ENCODE measurements at places on chromosomes 1 and 21. TPM values are rescaled to one million over a fixed set of nuclear protein-coding genes. Genes with fewer than 3 reads are reported as not detected.

The KIF26B gene
- total RNA-seq = 25.8 TPM

The ANKRD34A gene
- total RNA-seq = 0.18 TPM

The DFFB gene
- 8.2 TPM for total RNA-seq

The CLDN17 gene
- not detected for total RNA-seq

The HOOK1 gene
- under 0.01 TPM for total RNA-seq

The TTC39A gene
- 0.74 TPM for total RNA-seq

The MXRA8 gene
- 258 TPM for total RNA-seq

The PRRC2C gene
- total RNA-seq = 26.2 TPM

The CLEC20A gene
- not detected for total RNA-seq

The FHL3 gene
- total RNA-seq = 13.1 TPM

The MIGA1 gene
- total RNA-seq = 7.8 TPM

The LIN28A gene
- total RNA-seq = not detected

The AMPD1 gene
- not detected for total RNA-seq

The NUDT4B gene
- total RNA-seq = 17.1 TPM

The C1orf141 gene
- total RNA-seq = not detected

The LCK gene
- total RNA-seq = not detected

The LORICRIN gene
- not detected for total RNA-seq

The ZMYND12 gene
- 0.28 TPM for total RNA-seq

The ADAMTS5 gene
- total RNA-seq = 24.4 TPM

The PLA2G2A gene
- 0.28 TPM for total RNA-seq

The S100A9 gene
- 0.28 TPM for total RNA-seq

The PDZK1IP1 gene
- not detected for total RNA-seq

The DFFA gene
- 31.6 TPM for total RNA-seq

The OXCT2 gene
- total RNA-seq = 1.7 TPM

The SMPDL3B gene
- not detected for total RNA-seq

The SELP gene
- not detected for total RNA-seq

The HFM1 gene
- total RNA-seq = 0.43 TPM

The DMBX1 gene
- total RNA-seq = not detected

All from smooth muscle cell of bladder (primary cell).